ENCODE measurements at places on chromosomes 11 and 22.

- no peaks in the 10 kb centered on the region for H3K36me3 ChIP-seq
- H3K4me1 ChIP-seq: peaks cover 18% of the 10 kb centered on the region
- no peak overlapping the region for H3K4me3 ChIP-seq
- no peaks in the 10 kb centered on the region for H3K27me3 ChIP-seq
- no peak overlapping the region for H3K27ac ChIP-seq
These were observed 5.5 kb downstream of the TCIRG1 start for GRCh38 chr11:68044145-68044813.

GRCh38 chr11:16958833-16959232 lies 55.4 kb downstream of the PLEKHA7 start:
- DNase-seq: no peak
- H3K36me3 ChIP-seq: no peaks in the 10 kb centered on the region

GRCh38 chr11:65110354-65110861 lies 1.3 kb upstream of the TM7SF2 start:
- peak overlapping the region; percentile 74 for H3K27ac ChIP-seq
- peaks cover 38% of the 10 kb centered on the region for H3K4me1 ChIP-seq
- H3K36me3 ChIP-seq: peaks cover 4% of the 10 kb centered on the region
- H3K27me3 ChIP-seq: peaks cover 8% of the 10 kb centered on the region
- H3K4me3 ChIP-seq: peak overlapping the region; percentile 62

GRCh38 chr22:37187552-37187890 lies 526 bp downstream of the C1QTNF6 start:
- DNase-seq: no peak
- peak overlapping the region; percentile 35 for H3K27ac ChIP-seq
- H3K4me1 ChIP-seq: peaks cover 63% of the 10 kb centered on the region
- peak overlapping the region; percentile 81 for H3K4me3 ChIP-seq
- H3K36me3 ChIP-seq: no peaks in the 10 kb centered on the region
- H3K27me3 ChIP-seq: peaks cover 3% of the 10 kb centered on the region

- no peak overlapping the region for H3K4me3 ChIP-seq
- peaks cover 8% of the 10 kb centered on the region for H3K27me3 ChIP-seq
- no peak for DNase-seq
- H3K36me3 ChIP-seq: no peaks in the 10 kb centered on the region
These were observed 556 bp downstream of the CRYBB2 start for GRCh38 chr22:25219948-25220442.

DNA sequence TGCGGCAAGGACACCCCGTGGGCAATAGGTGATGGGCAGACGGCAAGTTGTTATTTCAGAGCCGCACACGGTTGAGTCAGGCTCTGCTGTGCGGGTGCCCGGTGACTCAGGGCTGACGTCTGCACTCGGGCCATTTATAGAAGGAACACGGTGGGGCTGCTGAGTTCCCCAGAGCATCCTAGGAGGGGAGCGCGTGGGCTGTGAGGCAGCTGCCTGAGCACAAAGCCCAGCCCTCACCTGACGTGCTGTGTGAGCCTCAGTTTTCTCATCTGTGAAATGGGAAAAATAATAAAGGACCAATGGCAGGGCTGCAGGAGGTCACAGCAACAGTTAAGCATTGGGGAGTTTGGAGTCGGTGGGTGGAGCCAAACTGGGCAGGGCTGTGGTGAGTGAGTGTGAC lies 11.3 kb upstream of the RHOD start:
- no peaks in the 10 kb centered on the region for H3K4me1 ChIP-seq
- no peak overlapping the region for H3K27ac ChIP-seq
- no peaks in the 10 kb centered on the region for H3K36me3 ChIP-seq
- peaks cover 3% of the 10 kb centered on the region for H3K27me3 ChIP-seq

GRCh38 chr11:73996161-73996747 lies 12.6 kb downstream of the UCP3 start:
- peaks cover 4% of the 10 kb centered on the region for H3K27me3 ChIP-seq
- DNase-seq: no peak
- H3K4me3 ChIP-seq: peak overlapping the region; percentile 76
- peaks cover 15% of the 10 kb centered on the region for H3K36me3 ChIP-seq
- H3K4me1 ChIP-seq: peaks cover 65% of the 10 kb centered on the region

DNA sequence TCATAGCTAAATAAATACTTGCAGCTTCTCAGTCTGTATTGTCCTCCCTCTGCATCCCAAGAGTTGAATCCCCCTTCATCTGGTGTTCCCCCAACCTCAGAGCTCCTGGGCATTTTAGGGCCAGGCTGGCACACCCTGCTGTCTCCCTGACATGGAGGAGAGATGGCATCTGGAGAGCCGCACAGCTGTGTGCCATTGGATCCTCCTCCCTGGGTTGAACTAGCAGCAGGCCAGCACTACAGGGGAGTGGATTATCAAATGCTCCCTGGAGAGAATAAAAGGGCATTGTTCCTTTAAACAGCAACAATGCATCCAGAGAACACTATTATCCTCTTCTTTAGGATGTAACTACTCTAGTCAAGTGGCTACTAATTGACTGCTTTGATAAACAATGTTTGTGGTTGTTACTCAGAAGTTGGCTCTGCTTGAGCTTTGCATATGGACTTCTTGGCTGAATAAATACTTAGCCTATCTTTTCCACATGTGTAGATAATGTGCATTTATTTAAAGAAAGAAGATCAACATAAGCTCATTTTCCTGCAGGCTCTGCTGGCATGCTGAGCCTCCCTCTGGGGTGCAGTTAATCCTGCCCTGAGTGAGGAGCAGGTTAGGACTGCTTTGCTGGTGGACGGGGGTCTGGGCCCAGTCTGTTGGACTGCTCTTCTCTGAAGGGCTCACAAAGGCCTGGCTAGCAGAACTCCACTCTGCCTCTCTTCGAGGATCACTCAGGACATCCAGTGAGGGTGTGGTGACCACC lies 897.2 kb downstream of the TBC1D22A start:
- no peak overlapping the region for H3K27ac ChIP-seq
- no peak for DNase-seq
- H3K4me3 ChIP-seq: no peak overlapping the region
- no peaks in the 10 kb centered on the region for H3K4me1 ChIP-seq

DNA sequence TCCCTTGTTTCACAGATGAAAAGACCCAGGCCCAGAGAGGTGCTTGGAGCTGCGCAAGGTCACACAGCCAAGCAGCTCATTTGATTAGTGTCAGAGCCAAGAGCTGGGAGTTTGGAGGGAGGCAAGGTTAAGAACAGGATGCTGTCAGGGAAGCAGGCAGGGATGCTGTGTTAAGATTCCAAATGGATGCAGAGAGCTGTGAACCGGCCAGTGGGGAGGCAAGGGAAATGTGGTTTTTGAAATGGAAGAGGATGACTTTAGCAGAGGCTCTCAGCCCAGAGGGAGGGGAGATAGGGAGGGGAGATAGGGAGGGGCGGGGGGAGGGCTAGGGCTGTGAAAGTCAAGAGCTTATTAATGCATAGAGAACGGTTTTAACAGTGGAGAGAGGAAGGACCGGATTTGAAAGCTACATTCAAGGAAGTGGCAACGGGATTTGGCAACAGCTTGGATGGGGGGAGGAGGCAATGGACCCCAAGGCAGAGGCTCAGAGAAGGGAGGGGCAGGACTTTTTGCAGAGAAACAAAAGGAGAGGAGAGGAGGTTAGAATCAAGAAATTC lies 13.0 kb downstream of the RTN4RL2 start:
- peak overlapping the region; percentile 51 for H3K4me3 ChIP-seq
- H3K27me3 ChIP-seq: peaks cover 2% of the 10 kb centered on the region
- peak overlapping the region; percentile 67 for H3K27ac ChIP-seq
- peaks cover 35% of the 10 kb centered on the region for H3K4me1 ChIP-seq

DNA sequence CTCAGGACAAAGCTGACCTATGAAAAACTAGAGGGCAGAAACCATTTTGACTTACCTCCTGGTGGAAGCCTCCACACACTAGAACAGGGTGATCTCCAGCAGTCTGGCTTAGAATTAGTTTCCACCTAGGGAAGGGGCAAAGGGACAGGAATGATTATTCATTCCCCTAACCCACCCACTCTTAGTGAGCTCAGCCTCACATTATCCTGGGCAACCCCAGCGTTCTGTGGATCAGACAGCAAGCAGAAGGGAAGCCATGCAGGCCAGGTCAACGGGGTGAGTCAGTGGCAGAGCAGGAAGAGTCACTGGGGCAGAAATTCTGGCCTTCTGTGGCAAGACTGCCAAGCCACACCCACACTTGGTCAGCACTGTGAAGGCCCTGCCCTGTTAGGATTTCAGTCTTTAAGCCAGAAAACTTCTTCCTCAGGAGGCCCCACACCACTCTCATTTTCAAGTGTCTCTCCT lies 10.5 kb downstream of the NUMA1 start:
- H3K36me3 ChIP-seq: peaks cover 12% of the 10 kb centered on the region
- H3K4me1 ChIP-seq: peaks cover 81% of the 10 kb centered on the region
- H3K27ac ChIP-seq: peak overlapping the region; percentile 97
- no peaks in the 10 kb centered on the region for H3K27me3 ChIP-seq

- no peaks in the 10 kb centered on the region for H3K36me3 ChIP-seq
- DNase-seq: peak; percentile 72
- peaks cover 44% of the 10 kb centered on the region for H3K4me1 ChIP-seq
These were observed 35.0 kb upstream of the SORL1 start for GRCh38 chr11:121417055-121417551.

DNA sequence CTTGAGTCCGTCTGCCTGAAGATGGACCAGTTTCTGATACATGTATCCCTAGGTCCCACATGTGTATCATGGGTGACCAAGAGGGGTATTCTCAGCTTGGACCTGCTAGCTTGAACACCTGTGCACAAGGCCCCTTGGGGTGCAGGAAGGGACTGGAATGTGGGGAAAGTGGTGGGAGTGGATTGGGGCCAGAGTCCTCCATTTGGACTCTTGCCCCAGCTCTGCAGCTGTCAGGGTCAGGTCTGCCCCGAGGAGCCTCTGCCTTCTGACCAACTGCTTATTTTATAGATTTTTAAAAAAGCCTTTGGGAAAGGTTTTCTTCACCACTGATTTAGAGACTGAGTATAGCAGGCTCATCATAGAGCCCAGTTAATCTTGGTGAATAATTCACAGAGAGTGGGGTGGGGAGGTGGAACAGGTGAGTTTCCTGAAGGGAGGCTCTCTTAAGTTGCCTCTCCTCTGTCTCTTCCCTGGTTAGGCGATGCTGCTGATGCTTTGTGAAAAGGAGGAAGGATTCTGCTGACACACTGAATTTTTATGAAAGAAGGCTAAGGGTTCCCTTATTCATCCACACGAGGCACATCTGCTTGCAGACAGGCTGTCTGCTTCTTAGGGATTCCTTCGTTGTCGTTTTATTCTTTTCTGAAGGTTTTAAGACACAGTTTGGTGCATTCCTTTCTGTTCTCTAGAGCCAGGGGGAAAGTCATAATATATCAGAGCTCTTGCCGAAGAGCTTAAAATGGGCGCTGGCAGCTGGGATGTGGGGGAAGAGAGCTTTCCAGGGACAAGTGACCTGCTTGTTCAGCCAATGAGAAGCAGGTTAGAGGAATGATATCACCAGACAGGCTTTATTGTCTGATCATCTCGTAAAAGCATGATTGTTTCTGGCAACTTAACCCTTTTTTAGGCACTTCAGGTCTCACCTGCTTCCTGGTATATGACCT lies 19.9 kb downstream of the TRIM44 start:
- H3K4me3 ChIP-seq: no peak overlapping the region
- peaks cover 30% of the 10 kb centered on the region for H3K36me3 ChIP-seq
- DNase-seq: no peak
- no peaks in the 10 kb centered on the region for H3K27me3 ChIP-seq
- peaks cover 78% of the 10 kb centered on the region for H3K4me1 ChIP-seq

DNA sequence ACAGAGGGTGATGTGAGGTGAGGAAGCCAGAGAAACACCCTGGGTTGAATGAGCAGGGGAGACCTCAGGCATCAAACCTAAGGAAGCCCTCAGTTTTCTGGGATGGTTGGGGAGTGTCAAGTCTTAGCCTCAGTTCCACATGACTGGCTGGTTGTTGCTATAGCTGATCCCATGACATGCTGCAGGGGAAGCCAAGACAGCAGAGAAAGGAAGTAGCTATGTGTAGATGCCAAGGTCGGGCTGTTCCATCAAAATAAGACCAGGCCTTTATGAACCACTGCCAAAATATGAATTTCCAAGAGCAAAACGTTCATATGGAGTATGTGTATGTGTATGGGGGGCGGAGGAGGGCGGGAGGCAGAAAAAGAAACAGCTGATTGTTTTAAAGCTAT lies 11.6 kb downstream of the CD59 start:
- H3K27me3 ChIP-seq: peaks cover 2% of the 10 kb centered on the region
- H3K36me3 ChIP-seq: peaks cover 5% of the 10 kb centered on the region
- H3K4me3 ChIP-seq: no peak overlapping the region
- H3K4me1 ChIP-seq: peaks cover 31% of the 10 kb centered on the region

DNA sequence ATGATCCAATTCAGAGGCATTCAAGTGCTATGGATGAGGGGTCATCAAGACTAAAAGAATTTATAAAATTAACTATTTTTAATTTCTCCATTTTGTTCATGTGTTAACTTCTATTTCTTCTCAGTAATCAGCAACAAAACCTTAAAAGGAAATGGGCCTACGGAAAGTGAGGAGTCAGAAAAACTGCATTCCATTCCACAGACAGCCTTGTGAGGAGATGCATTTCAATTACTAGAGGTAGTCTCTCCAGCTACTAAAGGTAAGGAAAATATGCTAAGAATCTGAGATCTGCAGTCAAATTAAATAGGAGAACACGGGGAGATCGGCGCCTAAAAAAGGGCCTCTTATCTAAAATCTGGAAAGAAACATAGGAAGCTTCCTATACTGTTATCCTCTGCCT lies 661.7 kb downstream of the DLG2 start:
- H3K4me3 ChIP-seq: no peak overlapping the region
- no peak overlapping the region for H3K27ac ChIP-seq
- no peaks in the 10 kb centered on the region for H3K4me1 ChIP-seq
- no peaks in the 10 kb centered on the region for H3K27me3 ChIP-seq
- H3K36me3 ChIP-seq: no peaks in the 10 kb centered on the region
- no peak for DNase-seq

GRCh38 chr11:134008634-134009071 lies 51.9 kb upstream of the IGSF9B start:
- DNase-seq: no peak
- no peak overlapping the region for H3K27ac ChIP-seq
- no peak overlapping the region for H3K4me3 ChIP-seq
- peaks cover 3% of the 10 kb centered on the region for H3K27me3 ChIP-seq

- peaks cover 7% of the 10 kb centered on the region for H3K4me1 ChIP-seq
- H3K4me3 ChIP-seq: no peak overlapping the region
- H3K36me3 ChIP-seq: peaks cover 3% of the 10 kb centered on the region
- H3K27me3 ChIP-seq: no peaks in the 10 kb centered on the region
- DNase-seq: no peak
These were observed 88.2 kb downstream of the CWC15 start for GRCh38 chr11:94885133-94885532.

DNA sequence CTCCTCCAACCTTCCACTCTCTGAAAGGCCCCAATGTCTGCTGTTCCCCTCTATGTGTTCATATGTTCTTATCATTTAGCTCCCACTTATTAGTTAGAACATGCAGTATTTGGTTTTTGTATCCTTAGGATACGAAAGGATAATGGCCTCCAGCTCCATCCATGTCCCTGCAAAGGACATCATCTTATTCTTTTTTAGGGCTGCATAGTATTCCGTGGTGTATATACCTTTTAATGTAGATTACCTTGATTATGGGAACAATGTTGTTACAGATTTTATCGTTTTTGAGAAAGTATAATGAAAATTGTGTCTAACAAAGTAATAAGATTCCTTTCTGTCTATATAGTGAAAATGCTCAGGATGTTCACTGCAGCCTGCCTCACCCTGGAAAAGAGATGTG lies 16.0 kb upstream of the CAVIN3 start:
- H3K4me1 ChIP-seq: no peaks in the 10 kb centered on the region
- H3K4me3 ChIP-seq: no peak overlapping the region
- H3K27ac ChIP-seq: no peak overlapping the region
- DNase-seq: no peak
- H3K27me3 ChIP-seq: no peaks in the 10 kb centered on the region
